ENCODE measurements at places on chromosomes 1 and 21.

DNA sequence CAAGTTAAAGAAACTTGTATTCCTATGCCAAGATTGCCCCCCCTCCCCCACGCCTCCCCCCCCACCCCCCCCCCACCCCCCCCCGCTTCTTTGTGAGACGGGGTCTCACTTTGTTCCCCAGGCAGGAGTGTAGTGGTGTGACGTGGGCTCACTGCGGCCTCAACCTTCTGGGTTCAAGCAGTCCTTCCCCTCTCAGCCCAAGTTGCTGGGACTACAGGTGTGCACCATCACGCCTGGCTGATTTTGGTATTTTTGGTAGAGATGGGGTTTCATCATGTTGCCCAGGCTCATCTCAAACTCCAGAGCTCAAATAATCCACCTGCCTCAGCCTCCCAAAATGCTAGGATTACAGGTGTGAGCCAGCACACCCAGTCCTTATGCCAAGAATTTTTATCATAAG lies 136.6 kb downstream of the POU2F1 start:
- DNase-seq: no peak

DNA sequence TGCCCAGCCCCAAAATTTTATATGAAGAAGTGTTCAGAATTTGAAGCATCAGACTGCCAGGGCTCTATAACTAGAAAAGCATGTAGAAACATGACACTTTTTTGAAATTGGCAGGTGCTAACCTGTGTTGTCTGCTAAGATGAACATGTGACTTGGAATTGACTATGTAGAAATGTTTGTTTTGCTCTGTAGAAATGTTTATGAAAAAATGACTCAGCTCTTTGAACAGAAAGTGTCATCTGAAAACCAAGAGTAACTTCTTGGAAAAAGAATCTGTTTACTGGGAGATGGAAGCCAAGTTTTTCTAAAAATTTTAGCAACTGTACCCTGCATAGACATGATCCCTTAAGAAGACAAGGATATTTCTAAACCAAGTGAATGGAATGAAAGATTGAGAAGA lies 59.2 kb downstream of the LHX9 start:
- no peak for DNase-seq

DNA sequence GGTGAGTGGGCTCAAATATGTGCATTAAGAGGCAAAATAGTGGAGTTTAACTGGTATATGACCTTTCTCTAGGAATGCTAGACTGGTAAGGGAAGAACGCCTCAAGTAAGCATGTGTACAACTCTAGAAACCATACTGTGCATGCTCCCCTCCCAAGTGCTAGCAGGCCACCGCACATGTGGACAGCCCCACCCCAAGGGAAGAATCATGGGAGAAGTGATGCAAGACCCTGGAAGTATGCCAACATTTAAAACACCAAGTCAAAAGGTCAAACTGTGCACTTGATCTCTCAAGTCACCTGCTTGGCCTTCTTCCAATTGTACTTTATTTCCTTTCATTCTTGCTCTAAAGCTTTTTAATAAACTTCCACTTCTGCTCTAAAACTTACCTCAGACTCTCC lies 120.4 kb downstream of the WDR3 start:
- no peak for DNase-seq

DNA sequence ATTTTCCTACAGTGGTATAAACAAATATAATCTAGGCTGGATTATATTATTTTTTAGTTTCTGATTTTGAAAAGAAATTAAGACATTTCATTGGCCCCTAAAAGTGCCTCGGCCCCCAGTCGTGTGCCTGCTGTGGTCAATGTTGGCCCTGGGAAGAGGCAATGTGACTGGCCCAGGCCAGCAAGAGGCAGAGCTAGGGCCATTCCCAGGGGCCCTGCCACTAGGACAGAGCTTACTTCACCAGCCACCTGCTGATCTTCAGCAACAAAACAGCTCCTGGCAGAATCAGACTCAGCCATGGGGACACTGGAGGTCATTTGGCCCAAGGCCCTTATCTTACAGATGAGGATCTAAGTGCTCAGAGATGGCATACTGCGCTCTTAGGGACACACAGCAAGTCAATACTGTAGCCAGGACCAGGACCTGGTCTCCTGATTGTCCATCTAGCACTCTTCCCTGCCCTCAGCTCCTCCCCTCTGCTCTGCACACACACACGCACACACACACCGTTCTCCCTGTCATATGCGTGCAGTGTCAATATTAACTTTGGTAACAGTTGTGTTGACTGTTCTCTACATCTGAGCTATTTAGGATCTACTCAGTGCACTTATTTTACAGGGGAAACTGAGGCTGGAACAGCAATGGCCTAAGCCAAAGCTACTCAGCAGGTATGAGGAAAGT lies 16.6 kb upstream of the KLHDC7A start:
- DNase-seq: no peak

DNA sequence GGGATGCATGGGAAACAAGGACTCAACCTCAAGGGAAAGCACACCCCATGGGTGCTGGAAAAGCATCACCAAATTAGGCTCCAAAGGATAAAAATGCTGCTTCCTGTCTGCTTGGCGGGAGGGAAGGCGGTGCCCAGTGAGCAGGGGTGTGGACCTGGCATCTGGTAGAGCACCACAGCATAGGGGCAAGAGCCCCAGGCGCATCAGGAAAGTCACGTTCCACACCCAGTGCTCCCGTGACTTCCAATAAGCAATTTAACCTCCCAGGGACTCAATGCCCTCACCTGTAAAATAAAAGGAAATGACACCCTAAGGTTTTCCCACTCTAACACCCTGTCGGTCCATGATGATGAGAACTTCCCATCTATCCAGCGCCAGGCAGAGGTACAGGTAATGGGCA lies 206.0 kb downstream of the SETD4 start:
- no peak for DNase-seq

DNA sequence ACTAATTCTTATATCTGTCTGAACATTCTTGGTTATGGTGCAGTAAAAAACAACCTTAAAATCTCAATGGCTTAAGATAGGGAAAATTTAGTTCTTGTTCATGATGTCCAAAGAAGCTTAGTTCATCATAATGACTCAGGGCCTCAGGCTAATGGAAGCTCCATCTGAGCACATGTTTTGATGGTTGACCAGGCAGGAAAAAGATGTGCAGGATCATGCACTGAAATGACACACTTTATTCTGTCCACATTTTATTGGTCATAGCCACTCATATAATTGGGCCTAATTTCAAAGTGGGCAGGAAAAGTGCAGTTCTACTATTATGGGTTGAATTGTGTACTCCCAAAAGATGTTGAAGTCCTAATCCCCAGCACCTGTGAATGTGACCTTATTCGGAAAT lies 198.2 kb downstream of the CENPF start:
- no peak for DNase-seq

DNA sequence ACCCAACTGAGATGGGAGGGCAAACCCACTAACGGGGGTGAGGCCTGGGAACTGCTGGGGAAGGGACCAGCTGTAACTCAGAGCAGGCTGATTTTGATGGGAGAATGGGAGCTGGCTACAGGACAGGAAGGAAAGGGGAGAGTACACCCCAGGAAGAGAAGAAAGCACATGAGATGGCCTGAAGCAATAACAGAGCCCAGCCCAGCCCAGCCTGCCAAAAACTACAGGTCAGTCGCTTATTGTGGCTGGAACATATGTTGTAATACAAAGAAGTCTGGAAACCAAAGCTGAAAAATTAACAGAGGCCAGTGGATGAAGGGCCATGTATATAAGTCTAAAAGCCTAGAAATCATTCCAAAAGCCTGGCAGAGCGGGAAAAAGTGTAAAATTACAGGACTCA lies 1.6 kb downstream of the ITLN2 start:
- DNase-seq: no peak

GRCh38 chr1:239276051-239276450 lies 110.3 kb upstream of the CHRM3 start:
- DNase-seq: no peak

- DNase-seq: no peak
These were observed 48.5 kb upstream of the FBXO28 start for GRCh38 chr1:224065455-224065854.

GRCh38 chr1:15974855-15975254 lies 1.0 kb downstream of the ZBTB17 start:
- DNase-seq: no peak

- DNase-seq: no peak
These were observed 12.8 kb downstream of the TIAM1 start for GRCh38 chr21:31331231-31331630.

- DNase-seq: no peak
These were observed 15.3 kb downstream of the BECN2 start for GRCh38 chr1:241972703-241973369.

DNA sequence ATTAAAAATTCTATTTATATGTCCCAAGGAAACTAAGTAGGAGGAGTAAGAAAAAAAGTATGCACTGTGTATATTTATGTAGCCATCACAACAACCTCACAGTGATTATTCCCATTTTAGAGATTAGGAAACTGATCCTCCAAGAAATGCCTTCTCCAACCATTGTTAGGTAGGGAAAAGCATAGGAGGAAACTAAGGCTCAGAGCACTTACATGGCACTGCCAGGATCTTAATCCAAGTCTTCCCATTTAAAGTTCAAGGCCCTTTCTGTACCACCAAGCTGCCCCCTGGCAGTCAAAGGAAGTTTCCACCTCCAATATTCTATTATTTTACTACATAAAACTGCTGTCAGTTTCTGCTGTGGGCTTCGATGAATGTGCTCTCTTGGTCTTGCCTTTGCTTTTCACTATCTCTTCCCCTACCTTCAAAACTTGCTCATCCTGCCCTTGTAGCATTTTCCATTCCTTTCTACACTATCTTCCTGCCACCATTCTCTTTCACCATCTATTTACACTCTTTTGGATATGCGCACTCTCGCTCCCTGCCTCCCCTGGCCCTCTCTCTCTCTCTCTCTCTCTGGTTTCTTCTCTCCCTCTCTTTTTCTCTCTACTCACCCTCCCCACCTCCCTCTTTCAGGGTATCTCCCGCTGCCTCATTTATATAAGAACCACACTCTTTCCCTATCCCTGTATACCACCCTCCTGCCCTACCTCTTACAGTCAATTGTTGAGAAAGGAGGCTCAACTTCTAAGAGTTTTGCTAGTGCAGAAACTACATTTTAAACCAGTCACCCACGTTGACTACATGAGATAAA lies 34.0 kb downstream of the PUM1 start:
- no peak for DNase-seq

- DNase-seq: no peak
These were observed 4.9 kb downstream of the RCC2 start for GRCh38 chr1:17434601-17435000.

DNA sequence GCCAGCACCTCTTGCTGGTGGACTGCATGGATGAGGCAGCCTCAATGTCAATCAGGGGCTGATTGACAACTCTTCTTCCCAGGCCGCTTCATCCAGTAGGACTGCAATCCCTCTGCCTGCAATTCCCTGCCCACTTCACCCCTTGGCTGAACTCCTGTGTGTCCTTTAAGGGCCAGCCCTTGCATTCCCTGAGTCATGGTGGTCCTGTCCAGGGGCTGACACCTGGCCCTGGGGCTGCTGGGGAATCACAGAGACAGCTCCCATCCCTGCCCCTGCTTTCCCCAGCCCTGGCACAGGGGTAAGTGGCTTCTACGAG lies 4.6 kb upstream of the EPS8L3 start:
- DNase-seq: no peak

DNA sequence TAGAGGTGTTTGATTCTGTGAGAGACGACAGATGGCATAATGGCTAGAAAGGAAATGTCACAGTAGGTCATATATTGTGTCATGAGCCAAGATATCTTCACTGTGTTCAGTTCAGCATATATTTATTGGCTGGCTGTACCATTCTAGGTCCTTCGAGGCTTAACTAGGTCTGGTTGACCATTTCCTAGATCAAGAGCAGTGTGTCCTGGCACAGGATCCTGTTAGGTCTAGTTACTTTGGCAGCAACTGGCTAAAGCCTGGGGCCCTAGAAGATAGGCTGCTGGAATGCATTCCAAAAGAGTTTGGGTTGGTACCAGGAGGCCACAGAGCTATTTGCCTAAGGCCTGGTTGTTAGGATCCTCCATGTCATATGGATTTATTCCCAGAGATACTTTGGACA lies 20.9 kb downstream of the ZBTB40 start:
- no peak for DNase-seq

- DNase-seq: no peak
These were observed 51.2 kb upstream of the PROX1 start for GRCh38 chr1:213936571-213936970.

DNA sequence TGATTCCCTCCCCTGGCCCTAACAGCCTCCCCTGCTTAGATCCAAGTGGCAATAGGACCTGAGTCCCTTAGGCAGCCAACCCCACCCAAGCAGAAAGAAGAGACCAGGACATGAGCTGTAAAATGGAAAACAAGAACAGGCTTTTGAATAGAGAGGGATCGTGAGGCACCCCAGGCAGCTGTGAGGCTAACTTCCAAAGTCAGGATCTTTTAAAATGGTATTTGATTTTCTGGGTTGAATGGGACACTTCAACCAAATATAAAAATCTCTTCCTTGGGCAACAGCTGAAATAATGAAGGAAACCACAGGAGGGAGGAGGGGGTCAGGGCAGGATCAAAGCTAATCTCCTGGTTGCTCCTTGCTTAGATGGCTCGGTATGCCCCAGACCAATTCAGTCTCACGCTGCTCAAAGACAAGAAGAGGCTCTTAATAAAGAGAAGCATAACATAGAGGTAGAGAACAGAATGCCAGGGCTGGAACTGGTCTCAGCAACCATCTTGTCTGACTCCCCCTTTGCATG lies 28.6 kb upstream of the AVPR1B start:
- DNase-seq: no peak

DNA sequence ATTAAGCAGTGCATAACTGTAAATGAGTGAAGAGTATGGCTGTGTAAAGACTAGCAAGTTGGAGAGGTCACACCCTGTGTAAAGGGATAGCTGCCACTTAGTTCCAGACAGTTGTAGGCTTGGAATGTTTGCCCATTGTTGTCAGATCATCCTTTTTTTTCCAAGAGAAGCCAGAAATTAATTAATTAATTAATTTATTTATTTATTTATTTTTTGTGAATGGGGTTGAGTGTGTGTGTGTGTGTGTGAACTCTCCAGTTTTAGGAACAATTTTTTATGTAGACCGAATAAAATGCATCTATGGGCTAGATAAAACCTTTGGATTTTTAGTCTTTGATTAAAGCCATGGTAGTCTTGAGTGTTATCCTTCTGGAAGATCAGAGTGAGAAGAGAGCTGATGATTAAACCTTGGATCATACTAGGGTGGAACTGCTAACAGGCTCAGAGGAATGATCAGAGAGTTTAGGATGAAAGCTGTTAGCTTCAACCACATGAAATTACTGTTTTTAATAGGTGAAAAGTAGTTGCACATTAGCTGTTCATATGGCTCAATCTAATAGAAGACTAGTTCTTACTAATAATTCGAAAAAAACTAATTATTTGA lies 58.4 kb downstream of the OSBPL9 start:
- DNase-seq: no peak
